ENCODE measurements at places on chromosomes 1 and 21.

- DNase-seq = no peak
Measured at GRCh38 chr21:28111151-28111619, 881.5 kb downstream of the LTN1 start.

DNA sequence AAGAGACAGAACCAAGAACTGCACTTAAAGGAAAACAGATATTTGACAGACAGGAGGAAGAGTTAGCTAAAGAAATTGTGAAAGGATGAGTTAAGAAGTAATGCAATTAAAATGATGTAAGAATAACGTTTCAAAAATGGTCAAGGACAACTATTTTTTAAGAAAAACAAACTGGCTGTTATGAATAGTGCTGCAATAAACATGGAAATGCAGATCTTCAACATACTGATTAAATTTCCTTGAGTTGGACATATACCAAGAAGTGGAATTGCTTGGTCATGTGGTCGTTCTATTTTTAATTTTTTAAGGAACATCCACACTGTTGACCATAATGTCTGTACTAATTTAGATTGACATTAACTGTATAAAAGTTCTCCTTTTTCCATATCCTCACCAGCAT is 23.1 kb upstream of the PHTF1 start:
- no peak for DNase-seq

DNA sequence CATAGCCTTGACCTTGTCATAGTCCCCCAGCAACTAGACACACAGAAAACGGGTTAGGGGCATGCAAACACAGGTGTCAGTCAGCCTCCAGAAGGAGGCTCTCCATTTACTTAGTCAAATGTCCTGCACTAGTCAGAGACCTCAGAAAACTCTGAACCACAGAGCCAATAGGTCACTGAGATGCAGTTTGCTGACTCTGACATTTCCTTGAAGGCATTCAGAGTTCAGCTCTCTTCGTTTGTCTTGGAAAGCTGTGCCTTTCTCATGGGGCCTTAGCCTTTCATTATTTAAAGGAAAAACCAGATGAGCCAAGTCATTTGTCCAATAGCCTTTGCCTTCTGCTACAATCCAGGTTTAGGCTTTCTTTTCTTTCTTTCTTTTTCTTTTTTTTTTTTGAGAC is 3.5 kb downstream of the OLFML2B start:
- DNase-seq = no peak

DNA sequence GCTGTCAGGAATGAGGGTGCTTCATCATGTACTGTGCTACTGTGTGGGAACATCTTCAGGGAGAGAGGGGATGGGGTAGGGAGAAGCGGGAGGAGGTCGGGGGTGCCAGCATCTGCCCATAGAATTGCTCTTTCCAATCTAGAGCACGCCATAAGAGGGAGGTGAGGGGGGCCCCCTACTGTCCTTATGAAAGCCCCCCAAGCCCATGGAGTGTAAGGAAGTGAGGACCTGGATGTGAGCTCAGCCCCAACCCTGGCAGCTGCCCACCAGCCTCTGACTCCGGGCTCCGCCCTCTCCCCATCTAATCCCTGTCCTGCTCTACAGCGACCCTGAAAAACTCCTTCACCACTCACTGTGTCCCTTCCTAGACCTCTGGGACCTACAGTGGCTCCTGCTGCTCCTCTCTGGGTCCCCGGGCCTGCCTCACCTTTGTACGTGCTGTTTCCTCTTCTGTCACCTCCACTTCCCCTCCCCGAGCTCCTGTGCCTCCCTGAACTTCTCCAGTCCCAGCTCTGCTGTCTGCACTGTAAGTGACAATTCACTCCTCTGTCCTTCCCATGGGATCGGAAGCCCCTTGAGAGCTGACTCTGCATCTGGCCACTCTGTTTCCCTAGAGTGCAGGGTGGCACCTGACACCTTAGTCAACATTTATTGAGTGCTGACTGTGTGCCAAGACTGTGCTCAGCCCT is 269.4 kb downstream of the PTPRU start:
- DNase-seq = no peak

DNA sequence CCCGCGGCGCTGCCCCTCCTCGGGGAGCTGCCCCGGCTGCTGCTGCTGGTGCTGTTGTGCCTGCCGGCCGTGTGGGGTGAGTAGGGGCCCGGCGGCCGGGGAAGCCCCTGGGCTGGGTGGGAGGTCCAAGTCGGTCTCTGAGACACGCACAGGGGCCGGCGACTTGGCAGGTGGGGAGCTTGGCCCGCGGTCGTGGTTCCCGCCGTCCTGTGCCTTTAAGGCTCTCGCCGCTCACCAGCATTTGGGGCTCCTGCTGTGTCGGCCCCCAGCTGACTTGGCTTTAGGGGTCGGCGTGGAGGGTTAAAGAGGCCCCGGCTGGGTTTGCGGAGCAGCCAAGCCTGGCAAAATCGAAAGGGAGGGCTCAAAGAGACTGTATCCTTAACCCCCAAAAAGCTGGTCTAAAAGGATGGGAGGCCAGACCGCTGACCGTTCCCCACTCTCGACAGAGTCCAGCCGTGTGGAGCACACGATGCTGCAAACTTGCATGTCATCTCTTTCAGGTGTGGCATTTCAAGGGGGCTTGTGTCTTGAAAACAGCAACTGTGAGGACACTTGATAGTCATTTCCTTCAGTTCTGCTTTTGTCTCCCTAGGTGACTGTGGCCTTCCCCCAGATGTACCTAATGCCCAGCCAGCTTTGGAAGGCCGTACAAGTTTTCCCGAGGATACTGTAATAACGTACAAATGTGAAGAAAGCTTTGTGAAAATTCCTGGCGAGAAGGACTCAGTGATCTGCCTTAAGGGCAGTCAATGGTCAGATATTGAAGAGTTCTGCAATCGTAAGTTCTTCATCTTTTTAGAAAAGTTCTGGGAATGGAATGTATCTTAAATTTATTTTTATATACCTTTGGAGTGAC is 540 bp downstream of the CD55 start:
- no peak for DNase-seq

- DNase-seq = no peak
Measured at GRCh38 chr1:21241771-21242581, 48.3 kb downstream of the ECE1 start.

DNA sequence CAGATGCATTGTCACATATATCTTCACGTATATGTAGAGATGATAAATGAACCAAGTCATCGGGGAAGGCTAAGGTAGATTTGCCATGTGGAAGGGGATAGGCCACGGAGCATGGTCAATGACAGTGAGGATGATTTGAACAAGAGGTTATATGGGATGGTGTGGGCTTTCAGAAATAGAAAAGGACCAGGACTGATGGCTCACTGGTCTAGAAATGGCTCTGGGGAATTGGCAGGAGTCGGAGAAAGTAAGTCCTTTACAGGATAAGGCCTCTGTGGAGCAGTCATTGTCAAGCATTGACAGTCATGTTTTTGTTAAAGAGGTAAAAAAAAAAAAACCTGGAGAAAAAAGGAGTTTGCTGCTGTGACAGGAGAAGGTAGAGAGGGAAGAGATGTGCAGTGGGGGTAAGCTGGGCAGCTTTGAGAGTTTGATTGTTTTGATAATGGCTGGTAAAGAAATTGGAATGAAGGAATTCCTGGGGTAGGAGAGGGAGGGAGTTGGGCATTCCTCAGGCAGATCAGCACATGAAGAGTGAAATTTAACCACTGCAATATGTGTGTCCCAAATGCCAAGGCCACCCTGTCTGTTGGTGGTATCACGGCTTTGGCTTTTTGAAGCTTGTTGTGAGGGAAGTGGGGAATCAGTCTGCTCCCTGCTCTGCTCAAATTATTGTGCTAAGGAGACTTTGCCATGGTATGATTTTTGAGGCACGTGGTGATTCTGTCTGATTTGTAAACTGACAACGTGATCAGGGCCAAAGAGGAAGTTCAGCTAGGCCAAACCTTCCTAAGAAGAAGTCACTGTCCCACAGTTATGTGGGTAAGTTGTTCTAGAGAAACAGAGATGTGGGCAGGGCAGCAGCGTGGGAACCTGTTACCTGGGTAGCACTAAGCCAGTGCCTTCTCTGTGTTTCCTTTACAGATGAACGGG is 26.0 kb downstream of the MACF1 start:
- no peak for DNase-seq

- DNase-seq = no peak
Measured at GRCh38 chr1:222880587-222880986, 65.7 kb downstream of the DISP1 start.

DNA sequence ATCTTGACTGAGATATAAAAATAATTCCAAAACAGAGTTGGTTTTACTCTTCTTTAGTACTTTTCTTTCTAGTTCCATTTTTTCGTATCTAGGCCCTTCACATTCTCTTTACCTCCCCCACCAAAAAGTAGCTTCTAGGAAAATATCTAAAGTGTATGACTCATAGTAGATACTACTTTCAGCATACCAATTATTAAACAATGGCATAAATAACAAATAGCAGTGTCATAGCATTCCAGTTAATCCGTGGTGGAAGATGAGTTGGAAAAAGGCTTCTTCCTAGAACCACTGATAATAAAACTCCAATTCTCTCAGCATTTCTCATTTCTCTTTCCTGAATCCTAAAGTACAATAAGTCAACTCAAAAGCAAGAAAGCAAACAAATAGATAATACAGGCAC is 859.0 kb upstream of the B3GALT2 start:
- DNase-seq = no peak

DNA sequence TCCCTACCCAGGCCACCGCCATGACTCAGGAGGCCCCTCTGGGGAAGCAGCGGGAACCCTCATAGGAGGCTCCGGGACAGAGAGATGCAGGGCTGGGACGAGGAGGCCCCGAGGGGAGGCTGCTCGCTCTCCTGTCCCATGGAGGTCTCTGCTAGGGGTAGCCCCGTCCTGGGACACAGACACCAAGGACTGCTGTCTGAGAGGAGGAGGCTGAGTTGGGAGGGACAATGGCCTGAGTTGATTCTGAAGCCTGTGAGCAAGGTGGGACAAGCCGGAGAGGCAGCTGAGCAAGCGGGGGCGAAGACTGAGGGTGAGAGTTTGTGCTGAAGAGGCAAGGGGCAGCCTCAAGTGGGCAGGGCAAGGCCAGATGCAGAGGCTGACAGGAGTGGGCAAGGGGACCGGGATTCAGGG is 17.4 kb downstream of the SLC27A3 start:
- no peak for DNase-seq

DNA sequence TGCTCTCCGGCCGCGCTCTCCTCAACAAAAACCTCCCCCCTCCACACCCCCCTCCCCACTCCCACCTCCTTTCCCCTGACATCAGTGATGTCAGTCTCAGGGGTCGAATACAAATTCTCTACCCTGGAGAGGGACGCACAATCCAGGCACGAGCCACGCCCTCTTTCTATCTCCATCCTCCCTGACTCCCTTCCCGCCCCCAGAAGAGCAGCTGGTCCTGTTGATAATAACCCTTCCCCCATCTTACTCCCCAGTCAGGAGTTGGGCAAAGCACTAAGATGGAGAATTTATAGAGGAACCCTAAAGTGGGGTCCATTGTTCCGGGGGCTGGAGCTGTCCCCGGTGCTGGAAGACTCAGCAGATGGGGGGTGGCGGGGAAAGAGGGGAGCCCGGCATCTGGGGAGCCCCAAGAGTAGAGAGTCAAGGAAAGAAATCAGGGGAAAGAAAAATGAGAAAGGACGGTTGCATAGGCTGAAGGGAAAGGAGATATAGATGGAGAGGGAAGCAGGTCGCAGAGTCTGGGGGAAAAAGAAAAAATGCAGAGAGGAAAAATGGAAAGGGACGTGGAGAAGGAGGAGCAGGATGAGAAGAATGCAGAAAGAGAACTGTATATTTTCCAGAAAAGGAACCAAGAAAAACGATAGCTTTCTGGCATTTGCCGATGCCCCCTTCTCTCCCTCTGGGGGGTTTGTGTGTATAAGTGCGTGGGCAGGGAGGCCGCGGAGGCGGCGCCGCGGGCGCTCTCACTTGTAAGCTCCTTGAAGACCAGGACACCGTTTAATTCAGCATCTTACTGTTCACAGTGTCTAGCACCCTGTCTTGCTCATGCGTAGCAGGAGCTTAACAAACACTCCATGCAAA is at the start of gene CELF3:
Gene CELF3 (minus strand): TSS at position 33 of the 861 bp plus-strand sequence. CDS start 783 bp downstream, outside the sequence.
- DNase-seq = peak; percentile 32

DNA sequence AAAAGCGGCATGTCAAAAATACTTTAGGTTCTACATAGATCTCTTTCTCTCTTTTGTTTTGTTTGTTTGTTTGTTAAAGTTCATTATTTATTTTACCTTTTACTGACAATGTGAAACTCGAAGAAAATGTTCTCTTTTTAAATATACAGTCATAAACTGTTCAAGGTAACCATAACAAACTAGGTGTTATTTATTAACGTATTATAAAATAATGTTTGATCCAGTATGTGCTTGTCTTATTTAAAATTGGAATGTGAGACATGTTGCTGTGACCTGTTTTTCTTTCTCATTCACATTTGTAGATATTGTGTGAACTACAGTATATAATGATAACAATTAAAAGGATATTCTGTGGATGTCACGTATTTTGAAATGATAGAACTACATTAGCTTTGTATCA is 5.9 kb upstream of the LEPR start:
- DNase-seq = no peak

DNA sequence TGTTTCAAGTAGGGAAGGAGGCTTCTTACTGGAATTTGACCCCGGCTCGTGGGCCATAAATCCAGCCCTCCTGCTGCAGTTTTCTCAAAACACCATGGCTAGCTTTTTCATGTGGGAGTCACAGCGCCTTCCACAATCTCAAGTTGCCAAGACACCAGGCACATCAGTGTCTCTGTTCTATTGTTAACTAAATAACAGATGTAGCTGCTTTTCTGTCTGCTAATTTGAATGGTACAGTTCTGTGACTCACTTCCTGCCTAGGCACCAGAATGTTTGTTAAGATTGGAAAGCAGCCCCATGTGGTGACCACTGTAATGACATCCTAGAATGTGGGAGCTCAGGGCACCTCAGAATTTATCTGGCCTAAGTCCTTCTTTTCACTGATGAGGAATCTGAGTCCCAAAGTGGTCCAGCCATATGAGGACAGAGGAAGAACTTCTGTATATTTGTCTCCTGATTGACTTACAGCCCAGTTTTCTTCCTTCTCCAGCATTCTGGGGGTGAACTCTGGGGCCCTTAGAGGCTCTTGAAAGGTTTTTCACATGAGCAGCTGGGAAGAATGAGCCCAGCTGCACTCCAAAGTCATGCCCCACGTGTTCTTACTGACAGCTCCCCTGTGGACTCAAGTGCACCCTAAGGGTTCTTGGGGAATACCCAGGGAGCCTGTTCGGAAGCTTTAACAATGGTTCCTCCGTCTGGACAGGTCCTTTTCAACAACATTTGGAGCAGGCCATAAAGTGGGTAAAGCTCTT is 27.5 kb downstream of the TRIM45 start:
- DNase-seq = peak; percentile 11

DNA sequence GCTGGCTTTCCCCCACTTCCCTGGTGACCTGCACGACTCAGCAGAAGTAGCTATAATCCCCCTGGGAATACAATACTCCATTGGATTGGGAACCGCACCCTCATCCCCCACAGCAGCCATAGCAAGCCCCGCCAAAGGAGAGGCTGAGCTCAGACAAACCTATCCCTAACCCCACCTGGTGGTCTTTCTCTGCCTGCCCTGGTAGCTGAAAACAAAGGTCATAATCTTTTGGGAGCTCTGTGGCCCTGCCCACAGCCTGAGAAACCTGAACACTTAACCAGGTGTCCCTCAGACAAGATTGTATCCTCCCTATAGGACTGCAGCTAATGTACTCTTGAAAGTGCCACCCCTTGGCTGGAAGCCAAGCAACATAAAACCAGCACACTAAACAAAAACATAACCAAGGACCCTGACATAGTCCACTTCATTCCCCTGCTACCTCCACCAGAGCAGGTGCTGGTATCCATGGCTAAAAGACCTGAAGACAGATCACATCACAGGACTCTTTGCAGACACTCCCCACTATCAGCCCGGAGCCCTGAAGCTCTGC is 71.6 kb upstream of the RUNX1 start:
- no peak for DNase-seq

- no peak for DNase-seq
Measured at GRCh38 chr21:31354122-31354521, 10.1 kb upstream of the TIAM1 start.

GRCh38 chr1:40772146-40772955 is 11.2 kb upstream of the KCNQ4 start:
- no peak for DNase-seq

GRCh38 chr1:185409345-185409744 is 92.3 kb upstream of the IVNS1ABP start:
- DNase-seq = no peak

Measured in endothelial cell (in vitro differentiated cells).